Kidney capillary endothelial cell (primary cell): ENCODE measurements at places on chromosomes 11 and 22.

DNA sequence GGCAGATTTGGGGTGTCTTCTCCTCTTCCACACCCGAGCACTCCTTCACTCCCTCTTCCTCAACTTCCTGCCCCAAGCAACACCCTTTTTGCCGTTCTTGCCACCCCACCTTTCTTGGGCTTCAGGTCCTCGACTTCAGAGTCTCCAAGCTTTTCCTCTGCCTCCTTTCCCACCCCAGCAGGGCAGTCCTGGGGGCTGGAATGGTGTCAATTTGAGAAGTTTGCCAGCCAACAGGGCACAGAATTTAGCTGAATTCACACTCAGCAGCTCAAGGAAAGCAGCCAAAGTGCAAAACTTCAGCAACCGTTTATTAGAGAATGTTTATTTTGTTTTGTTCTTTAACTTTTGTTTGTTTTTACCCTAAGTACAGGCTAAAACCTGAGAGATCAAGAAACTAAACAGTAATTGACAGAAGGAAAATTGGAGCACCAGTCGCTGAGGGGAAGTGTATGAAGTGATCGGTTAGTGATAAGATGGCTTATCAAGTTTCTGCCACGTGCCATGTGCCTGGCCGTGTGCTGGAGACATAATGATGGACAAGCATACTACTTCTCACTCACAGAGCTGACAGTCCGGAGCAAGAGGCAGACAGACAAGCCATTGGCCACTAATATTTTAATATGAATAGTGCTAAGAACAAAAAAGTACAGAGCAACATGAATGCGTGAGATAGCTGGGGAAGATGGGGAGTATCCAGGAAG is 44.4 kb downstream of the AHNAK start:
- no peak for DNase-seq

DNA sequence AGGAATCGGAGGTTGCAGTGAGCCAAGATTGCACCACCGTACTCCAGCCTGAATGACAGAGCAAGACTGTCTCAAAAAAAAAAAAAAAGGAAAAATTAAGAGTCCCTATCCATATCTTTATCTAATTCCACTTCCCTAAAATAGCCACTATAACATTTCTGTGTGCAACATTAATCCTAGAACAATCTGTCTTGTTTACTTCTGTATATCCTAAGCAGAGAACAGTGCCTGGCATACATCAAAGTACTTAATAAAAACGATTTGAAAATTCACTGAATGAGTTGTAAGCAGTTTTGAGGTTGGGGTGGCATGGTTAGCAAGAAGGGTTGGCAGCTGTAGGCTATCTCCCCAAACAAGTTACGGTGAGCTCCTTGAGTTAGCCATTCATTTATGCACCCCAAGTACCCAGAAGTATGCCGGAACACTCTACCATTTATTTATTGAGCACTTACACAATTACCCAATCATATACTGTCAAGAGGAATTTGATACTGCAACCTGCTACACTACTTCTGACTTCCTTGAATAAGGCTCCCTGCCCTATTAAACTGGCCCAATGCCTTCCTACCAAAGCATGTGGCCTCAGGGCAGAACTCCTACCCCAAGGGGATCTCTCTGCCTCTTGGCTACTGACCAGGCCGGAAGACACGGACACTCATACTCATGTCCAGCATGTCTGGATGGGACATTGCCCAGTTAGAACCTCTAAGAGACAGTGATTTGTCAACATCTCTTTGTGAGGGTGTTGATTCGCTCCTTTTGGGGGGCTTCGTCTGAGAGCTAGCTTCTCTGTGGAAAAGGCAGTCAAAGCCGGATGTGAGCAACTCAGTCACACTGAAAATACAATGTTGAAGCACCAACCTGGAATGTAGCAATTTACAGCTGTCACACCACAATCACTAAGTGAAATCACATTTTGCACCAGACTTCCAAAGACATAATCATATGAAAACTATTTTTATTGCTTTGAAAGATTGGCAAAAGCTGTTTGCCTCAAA is 16.3 kb upstream of the TMEM41B start:
- DNase-seq, result no peak

GRCh38 chr11:86952221-86952875 is 2.8 kb downstream of the FZD4 start:
- no peak for DNase-seq

- no peak for DNase-seq
Measured at GRCh38 chr22:22948651-22949571, 61.3 kb downstream of the IGLL5 start.

GRCh38 chr22:24442352-24442744 is 14.9 kb downstream of the ADORA2A start:
- DNase-seq, result no peak

GRCh38 chr11:4699697-4700435 is 2.2 kb upstream of the OR51E2 start:
- DNase-seq, result no peak

DNA sequence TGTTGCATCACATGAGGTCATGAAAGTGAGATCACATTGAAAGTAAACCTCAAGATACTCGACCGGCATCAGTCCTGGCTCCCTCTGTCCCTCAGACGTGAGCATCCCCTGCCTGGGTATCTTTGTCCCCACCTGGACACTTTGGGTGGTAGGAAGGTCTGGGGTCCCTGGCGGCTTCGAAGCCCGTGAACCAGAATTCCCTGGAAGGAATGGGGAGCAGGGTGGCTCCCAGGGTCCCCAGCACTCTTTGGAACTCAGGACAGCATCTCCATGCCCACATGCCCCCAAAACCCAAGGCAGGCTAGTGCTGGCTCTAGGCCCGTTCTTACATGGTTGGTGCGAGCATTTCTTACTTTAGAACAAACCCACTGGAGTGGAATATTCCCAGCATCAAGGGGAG is 7.5 kb downstream of the DERL3 start:
- no peak for DNase-seq

- peak; percentile 99 for DNase-seq
Measured at GRCh38 chr11:57778318-57779037, 16.9 kb downstream of the CTNND1 start.

- no peak for DNase-seq
Measured at GRCh38 chr22:20404881-20405280, 10.9 kb downstream of the ZNF74 start.
